Stimulated activated CD8-positive, alpha-beta memory T cell treated with anti-CD3 and anti-CD28 coated beads, Interleukin-2, amount 100 ng/mL, for 1 hour (primary cell): ENCODE measurements at places on chromosomes 5 and 9.

DNA sequence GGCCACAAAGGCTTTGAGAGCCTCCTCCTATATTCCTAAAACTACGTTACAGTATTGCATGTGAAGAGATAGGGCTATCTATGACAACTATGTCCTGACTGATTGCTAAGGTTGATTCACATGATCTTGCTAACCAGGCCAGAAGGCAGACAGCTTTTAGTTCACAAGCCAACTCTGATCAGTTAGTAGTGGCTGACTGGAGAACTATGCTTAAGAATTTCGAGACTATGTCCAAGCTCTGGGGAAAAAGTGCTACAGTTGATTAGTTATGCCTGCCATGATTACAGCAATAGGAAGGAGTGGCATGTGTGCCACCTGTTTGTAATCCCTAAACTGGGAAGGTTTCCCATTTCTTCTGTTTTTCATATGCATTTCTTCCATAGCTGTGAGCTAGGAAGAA is 223.4 kb downstream of the DOCK8 start:
- no peak for DNase-seq

DNA sequence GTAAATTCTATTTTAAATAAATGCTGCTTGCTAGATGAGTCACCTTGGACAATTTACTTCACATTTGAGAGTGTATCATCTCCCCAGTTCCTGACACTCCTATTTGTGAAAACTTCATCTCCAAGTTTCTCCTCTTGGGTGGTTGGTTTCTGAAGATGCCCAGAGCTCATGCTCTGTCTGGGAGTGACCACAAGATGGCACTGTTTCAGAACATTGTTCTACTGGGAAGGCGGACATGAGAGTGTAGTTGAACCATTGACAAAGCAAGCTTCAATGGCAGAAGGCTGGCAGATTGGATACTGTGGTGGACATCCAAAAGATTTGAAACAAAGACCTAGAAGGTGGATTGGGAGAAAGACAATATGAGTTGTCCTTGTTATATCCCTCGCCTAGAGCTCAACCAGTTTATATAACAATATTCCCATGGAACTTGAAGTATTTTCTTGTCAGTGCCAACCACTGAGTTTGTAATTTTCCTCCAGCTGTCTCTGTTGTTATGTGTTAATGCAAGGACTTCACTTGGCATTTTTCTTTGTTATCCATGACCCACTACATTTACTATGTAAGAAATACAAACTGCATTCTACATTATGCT is 234.3 kb upstream of the ANKH start:
- DNase-seq = no peak

GRCh38 chr5:164688437-164688836 is 1183.0 kb downstream of the MAT2B start:
- DNase-seq = no peak

- DNase-seq = no peak
Measured at GRCh38 chr9:135076876-135077430, 10.5 kb upstream of the OLFM1 start.

- no peak for DNase-seq
Measured at GRCh38 chr5:36200513-36200912, 41.2 kb downstream of the NADK2 start.

DNA sequence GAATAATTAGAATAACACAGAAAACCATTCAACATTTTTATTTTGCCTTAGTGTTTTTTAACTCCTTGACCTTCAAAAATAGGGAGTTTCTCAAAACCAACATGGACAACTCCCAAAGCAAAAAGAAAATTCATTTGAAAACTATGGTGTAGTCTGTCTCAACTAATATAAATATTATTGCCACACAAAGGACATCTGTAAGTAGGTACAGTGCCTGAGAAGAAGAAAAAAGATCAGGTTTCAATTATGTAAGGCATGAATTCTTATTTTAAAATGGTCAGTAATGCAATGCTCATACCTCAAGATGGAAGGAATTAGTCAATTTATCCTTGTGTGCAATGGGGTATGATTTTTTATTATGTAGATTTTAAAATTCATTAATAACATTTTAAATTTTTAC is 109.6 kb upstream of the CNTLN start:
- DNase-seq = no peak
